ENCODE measurements at places on chromosomes 5 and 9.

DNA sequence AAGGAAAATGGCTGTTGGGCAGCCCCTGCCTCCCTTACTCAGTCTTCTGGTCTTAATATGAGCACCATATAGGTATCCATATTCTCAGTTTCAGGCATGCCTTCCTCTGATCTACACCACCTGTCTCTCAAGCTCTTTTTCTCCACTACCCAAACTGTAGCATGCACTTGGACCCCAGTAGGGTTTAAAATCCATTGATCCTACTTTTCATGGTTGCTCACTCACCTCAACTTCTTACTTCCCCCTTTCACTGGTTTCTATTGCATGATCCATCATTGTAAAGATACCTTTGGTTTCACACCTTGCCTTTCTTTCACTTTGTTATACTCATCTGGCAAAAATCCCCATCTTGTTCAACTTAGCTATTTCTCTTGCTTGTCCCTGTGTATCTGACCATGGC lies 159.4 kb downstream of the KDM4C start:
- DNase-seq = no peak

GRCh38 chr5:63500242-63500641 lies 462.0 kb downstream of the HTR1A start:
- no peak for DNase-seq

DNA sequence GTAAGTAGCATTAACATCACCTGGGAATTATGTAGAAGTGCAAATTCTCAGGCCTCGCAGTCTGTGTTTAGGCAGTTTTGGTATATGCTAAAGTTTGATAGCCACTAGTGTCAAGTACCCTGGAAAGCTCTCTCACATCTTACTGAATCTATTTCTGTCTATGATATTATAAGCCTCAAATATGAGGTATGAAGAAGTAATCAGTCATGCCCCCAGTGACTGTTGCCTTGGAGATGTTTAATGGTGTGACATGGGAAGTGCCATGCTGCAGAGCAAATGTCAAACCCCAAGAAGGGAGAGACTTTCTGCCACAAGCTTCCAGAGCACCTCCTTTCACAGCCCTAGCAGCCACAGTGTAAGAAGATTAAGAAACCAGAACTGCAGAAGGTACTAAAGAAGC lies 9.8 kb upstream of the PDE8B start:
- DNase-seq = no peak

- no peak for DNase-seq
Observed at GRCh38 chr9:35746583-35746982, 2.4 kb downstream of the GBA2 start.

GRCh38 chr9:108704156-108704852 lies 151.5 kb downstream of the ACTL7B start:
- DNase-seq = no peak

GRCh38 chr5:92939428-92939827 lies 641.6 kb downstream of the NR2F1-AS1 start:
- no peak for DNase-seq

DNA sequence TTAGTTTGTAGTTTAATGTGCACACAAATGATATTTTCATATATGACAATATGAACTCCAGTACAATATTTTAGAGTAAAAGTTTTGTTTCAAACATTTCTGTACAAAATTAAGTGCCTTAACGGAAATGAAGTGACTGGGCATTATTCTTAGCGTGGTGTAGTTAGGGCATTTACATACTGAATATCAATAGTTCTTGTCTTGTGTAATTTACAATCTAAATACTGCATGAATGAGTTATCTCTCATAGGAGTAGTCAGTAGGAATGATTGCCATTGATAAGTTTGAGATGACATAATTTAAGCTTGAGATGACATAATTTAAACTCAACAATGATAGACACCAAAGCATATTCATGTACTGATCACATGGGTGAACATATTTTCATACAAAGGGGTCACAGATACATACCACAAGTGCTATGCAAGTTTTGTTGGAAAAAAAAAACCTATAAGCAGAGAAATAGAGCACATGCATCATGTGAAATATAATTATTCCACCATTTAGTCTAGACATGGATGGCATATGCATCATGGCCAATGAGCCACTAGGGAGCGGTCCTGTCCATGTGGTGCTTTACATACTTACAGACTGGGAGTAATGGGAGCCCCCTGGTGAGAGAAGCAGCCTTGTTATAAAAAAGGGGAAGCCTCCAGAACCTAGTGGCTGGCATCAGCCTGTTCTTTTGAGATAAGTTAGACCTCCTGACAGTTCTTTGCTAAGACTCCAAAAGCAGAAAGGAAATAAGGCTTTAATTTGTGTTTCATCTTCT lies 1523.9 kb downstream of the MAT2B start:
- no peak for DNase-seq

- DNase-seq = peak; percentile 85
Observed at GRCh38 chr9:120891245-120891883, 14.4 kb upstream of the PHF19 start.

DNA sequence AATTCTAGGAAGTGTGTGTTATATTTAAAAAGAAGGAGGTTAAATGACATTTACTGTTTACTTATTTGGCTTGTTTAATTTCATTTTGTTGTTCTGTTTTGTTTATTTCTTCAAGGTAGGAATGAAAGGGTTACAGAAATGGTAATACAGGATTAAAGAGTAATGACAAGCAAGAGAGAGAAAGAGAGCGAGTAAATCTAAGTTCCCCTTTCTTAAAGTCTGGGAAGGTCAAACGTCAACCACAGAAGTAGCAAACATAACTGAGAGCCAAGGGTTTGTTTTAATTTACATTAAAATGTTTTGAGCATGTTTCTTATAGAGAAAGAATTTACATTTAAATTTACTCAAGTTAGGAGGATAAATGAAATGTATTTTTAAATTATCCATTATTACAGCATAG lies 18.7 kb downstream of the HCN1 start:
- no peak for DNase-seq
